Occipital lobe (tissue), 3 donors: ENCODE measurements at places on chromosomes 7 and 10. TPM values are rescaled to one million over a fixed set of nuclear protein-coding genes. Genes with fewer than 3 reads are reported as not detected.

Gene SFXN4
- total RNA-seq = 22.6 TPM

Gene HOGA1
- total RNA-seq = 0.62 TPM

Gene PIP4K2A
- total RNA-seq = 41.0 TPM

Gene HHEX
- total RNA-seq = 1.6 TPM

Gene TBX20
- total RNA-seq = not detected

Gene DTX2
- 5.9 TPM for total RNA-seq

Gene HOXA4
- not detected for total RNA-seq

Gene FAM25C
- total RNA-seq = not detected

DNA sequence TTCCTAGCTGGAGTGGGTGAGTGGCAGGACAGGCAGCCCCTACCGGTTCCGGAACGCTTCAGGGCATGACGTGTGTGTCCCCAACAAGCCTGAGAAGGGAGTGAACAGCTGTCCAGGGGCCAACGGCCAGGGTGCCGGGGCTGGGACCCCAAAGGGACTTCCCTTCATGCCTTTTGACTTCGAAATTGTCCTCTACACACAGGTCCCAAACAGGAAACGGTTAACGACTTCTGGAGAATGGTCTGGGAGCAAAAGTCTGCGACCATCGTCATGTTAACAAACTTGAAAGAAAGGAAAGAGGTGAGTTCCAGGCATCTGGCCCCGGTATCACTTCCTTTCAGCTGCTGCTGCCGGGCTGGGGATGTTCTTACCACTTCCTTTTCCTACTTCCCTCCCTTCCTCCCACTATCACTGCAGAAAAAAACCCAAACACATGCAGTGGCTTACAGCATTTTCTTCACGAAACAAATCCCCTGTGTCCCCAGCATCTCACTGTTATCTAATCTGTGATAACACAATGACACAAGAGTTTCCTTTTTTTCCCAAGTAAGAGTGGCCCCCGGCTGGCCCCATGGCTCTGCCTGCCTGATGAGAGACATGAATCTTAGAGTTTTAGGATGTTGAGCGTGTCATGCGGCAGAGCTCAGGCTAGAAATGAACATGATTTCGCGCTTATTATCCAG, 63.2 kb downstream of the MKI67 start:
- no peak for DNase-seq

- DNase-seq = no peak
Measured at GRCh38 chr7:155557778-155558177, 11.4 kb upstream of the CNPY1 start.

GRCh38 chr10:108338146-108338545, 1173.6 kb upstream of the SORCS1 start:
- DNase-seq = no peak

DNA sequence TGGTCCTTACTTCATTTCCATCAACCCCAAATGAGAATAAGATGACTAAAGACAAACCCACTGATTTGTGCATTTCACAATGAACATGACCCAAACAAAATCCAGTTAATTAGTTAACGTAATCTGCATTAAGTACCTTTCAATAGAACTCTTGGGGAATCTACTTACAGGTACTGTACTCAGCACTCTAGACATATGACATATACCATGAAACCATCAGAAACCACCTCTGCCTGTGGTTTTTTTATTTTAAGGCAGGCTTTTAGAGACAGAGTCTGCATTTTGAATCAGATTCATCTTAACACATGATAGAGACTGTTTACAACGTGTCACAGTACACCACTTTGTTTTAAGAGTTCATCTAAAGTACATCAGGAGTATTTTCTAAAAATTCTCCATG, 168.4 kb downstream of the BTAF1 start:
- no peak for DNase-seq

DNA sequence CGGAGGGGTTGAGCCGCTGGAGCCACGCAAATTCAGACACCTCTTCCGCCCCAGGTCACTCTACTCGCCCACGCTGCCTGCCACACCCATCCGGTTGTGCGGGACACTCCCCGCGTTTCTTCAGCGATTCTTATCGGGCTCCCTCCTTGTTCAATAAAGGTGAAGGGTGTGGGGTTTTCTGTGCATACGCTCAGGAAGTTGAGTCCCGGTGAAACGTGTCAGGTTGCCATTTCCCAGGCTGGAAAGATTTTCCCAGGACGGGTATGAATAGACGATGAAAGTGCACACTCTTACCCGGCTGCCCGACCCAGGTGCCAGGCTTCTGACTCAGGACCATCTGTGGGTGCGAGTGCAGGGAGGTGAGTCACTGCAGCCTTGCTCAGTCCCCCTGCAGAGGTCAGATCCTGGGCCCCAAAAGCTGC, 22.0 kb downstream of the KLF6 start:
- no peak for DNase-seq

- DNase-seq = no peak
Measured at GRCh38 chr10:43261578-43262396, 5.1 kb downstream of the RASGEF1A start.

DNA sequence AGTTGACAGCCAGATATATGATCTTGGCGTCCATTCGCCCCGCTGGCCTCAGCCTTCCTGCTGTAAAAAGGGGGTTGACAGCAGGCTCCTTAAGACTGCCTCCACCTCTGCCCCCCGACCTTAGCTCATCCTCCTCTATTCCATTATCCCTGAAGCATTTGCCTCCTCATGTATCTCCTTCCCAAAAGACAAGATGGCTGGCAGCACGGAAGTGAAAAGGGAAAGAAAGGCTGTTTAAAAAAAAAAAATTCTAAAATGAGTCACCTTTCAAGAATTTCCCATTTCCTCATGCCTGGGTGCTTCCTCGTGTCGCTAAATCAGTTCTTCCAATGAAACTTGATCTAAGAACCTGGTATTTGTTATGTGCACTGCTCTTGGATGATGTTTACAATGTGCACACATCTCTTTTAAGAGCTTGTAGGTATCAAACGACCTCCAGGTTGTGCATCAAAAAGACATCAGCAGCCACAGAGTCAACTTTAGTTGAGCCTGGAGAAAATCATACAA, 1.7 kb downstream of the SCRN1 start:
- no peak for DNase-seq

DNA sequence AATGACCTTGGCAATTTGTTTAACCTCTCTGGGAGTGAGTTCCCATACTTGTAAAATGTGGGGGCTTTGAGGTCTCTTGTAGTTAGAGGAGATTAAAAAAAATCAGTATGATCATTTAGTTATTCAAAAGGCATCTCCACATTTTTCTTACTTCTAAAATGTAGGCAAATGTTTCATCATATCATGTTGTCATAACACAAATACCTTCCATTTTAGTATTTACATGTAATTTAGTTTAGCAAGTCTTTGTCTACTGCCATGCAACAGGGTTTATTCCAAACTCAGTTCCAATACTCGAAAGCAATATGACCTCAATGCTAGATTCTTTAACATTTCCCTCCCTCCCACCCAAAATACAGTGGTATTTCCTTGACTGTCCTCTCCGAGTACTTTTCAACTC, 262.8 kb upstream of the IMMP2L start:
- no peak for DNase-seq

GRCh38 chr10:71561003-71561574, 158.5 kb downstream of the C10orf105 start:
- DNase-seq = no peak

DNA sequence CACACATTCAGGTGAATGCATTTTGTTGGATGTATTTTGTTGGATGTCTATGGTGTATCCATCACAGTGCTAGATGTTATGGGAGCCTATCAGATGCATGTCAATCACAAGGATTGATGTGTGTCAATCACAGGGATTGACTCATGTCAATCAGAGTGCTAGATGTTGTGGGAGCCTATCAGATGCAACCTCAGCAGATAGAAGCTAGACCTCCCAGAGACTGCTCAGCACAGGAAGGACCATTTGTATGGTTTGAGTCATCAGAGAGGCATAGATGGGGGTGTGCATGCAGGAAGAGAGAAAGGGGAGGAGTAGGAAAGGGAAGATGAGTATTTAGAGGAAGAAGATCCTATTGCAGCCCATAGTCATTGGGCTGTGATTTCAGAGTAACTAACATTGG, 48.3 kb upstream of the PITRM1 start:
- DNase-seq = no peak

GRCh38 chr10:98560565-98560964, 113.8 kb upstream of the HPS1 start:
- DNase-seq = no peak

DNA sequence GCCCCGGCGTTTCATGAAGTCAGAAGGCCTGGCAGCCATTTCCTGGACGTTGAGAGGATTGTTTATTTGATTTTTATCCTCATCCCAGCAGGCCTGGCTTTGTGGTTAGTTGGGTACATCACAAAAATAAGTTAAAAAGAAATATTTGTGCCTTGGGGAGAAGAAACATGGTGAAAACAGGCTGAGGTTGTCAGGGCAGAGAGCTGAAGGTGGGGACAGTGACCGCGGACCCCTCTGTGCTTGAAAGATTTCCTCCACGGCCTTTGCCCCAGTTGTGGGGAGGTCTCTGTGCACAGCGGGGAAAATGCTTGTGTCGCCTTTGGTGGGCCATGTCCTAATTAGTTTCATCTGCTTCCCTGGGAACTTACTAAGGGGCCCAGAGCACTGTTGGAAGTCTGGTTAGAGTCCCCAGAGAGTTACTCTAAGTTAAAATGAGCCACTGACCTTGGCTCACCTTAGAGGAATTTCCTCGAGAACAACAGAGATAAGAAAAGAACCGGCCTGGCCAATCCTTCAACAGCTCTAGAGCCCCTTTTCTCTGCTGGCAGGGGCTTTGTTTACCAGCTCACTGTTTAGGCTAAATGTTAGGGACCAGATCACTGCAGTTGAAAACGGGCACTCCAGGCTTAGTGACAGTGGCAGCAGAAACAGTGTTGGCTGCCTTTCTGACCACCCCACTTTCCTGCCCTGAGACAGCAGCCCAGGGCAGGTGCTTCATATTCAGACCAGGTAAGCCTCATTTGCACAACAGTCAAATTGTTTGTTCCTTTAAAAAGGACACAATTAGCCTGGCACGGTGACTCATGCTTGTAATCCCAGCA, 37.9 kb downstream of the CRCP start:
- DNase-seq = no peak

DNA sequence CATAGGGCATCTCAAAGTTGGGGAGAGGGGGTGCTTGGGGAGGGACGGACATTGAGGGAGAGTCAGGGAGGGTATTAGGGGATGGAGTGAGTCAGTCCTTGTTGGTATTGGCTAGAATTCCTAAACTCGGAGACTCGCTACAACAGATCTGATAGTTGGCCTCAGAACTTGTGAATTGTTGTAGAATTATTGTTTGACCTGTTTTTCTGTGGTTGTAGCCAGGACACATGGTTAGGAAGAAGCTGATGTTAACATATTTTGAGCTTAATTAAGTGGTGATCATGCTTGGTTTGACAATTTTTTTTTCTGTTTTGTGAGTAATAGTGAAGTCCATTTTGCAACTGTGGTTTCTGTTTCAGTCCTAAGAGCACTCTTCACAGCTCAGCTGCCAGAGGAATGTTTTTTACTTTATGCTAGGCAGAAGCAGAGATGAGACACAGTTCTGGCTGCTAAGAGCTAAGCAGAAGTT, 1190.3 kb upstream of the C7orf33 start:
- DNase-seq = no peak
